ENCODE measurements at places on chromosomes 7 and 10. TPM values are rescaled to one million over a fixed set of nuclear protein-coding genes. Genes with fewer than 3 reads are reported as not detected.

CPN1 gene
- total RNA-seq, result not detected

REPIN1 gene
- total RNA-seq, result 78.5 TPM

- no peaks in the 10 kb centered on the region for H3K4me1 ChIP-seq
- no peak for DNase-seq
- H3K27ac ChIP-seq, result no peak overlapping the region
Observed at GRCh38 chr7:628402-628763, 98.1 kb upstream of the DNAAF5 start.

DNA sequence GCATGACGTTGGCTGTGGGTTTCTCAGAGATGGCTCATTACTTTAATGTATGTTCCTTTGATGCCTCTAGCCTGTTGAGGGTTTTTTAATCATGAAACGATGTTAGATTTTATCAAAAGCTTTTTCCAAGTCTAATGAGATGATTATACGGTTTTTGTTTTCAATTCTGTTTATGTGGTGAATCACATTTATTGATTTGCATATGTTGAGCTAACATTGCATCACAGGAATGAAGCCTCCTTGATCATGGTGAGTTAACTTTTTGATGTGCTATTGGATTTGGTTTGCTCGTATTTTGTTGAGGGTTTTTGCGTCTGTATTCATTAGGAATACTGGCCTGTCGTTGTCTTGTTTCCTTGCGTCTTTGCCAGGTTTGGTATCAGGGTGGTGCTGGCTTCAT is 52.3 kb upstream of the PTPN12 start:
- DNase-seq, result no peak
- no peaks in the 10 kb centered on the region for H3K36me3 ChIP-seq
- H3K4me3 ChIP-seq, result no peak overlapping the region
- H3K27ac ChIP-seq, result no peak overlapping the region
- H3K27me3 ChIP-seq, result no peaks in the 10 kb centered on the region
- H3K4me1 ChIP-seq, result no peaks in the 10 kb centered on the region

DNA sequence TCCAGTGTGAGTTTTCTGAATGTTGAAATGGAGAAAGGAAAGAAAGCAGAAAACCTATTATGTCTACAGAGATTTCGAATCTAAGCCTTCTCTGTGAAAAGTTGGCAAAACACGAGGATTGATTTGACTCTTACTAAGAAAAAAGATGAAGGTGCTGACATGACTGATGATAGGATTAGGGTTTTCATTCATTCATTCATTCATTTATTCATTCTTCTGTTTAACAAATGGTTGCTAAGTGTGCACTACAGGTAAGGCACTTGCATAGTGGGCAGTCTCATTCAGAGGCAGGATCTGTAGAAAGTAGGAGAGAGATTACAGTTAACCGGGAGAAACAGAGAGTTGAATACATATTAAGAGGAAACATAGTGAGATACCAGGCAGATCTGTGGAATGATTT is 137.1 kb downstream of the ZNF365 start:
- no peak for DNase-seq
- no peaks in the 10 kb centered on the region for H3K27me3 ChIP-seq
- H3K4me1 ChIP-seq, result no peaks in the 10 kb centered on the region
- H3K4me3 ChIP-seq, result no peak overlapping the region
- no peaks in the 10 kb centered on the region for H3K36me3 ChIP-seq
